Stimulated activated naive B cell treated with anti-CD40 and anti-IgM and Interleukin-4, amounts not matched to agents 10 μg/mL and 1 μg/mL and 100 μg/mL, for 72 hours (primary cell): ENCODE measurements at places on chromosomes 2 and 18.

GRCh38 chr18:74714791-74715190, 117.1 kb downstream of the ZNF407 start:
- no peak for DNase-seq

GRCh38 chr2:53780056-53780455, 6.7 kb downstream of the ASB3 start:
- DNase-seq, result no peak

GRCh38 chr2:138652378-138652777, 127.8 kb downstream of the NXPH2 start:
- DNase-seq, result no peak

DNA sequence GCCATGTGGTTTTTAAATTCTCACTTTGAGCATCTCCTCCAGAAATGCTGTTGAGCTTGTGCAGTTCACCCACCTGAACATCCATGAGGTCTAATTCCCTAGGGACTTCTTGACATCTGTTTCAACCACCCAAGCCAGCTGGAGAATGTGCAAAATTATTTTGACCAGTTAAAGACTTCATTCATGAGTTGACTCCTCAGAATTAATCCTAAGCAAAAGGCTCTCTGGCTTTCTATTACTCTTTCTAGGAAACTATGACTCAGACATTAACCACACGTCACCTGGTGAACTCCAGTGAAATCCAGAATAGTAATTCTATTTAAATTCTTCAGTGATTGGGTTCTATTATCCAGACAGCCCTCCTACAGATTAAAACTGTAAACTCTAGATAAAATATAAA, 247.5 kb downstream of the NBAS start:
- peak; percentile 36 for DNase-seq

DNA sequence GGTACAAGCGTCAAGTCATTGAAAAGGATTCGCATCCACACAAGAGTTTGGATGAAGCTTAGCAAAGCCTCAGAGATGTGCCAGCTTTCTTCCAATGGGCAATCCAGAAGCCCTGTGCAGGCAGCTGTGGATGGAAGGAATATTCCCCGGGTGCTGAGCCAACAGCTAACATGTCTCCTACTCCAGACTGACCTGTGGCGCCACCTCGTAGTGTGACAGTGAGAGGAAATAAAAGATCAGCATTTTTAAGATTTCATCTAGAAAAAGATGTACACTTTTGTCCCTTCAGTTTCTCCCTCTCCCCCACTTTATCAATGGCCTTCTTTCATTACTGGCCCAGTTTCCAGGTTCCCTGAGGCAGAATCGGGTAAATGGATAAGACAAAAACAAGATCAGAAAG, 48.9 kb upstream of the SPATS2L start:
- no peak for DNase-seq

- no peak for DNase-seq
These were observed 40.6 kb upstream of the LAMA1 start for GRCh38 chr18:7158216-7158615.

DNA sequence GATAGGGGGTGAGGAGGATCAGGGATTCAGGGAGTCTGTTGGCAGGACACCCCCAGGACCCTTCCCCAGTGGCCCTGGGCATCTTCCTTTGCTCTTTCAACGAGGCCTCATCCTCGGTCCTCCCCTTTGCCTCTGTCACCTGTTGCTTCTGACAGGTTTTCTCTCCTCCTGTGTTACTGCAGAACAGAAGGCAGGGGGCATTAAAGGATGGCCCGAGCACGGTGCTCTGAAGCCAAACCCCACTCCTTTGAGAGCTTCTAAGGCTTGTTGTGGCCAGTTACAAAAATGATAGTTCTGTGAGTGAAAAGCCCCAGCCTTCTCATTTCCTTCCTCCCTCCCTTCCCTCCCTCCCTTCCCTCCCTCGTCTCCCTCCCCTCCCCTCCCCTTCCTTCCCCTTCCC, 82.5 kb downstream of the THNSL2 start:
- DNase-seq, result no peak

DNA sequence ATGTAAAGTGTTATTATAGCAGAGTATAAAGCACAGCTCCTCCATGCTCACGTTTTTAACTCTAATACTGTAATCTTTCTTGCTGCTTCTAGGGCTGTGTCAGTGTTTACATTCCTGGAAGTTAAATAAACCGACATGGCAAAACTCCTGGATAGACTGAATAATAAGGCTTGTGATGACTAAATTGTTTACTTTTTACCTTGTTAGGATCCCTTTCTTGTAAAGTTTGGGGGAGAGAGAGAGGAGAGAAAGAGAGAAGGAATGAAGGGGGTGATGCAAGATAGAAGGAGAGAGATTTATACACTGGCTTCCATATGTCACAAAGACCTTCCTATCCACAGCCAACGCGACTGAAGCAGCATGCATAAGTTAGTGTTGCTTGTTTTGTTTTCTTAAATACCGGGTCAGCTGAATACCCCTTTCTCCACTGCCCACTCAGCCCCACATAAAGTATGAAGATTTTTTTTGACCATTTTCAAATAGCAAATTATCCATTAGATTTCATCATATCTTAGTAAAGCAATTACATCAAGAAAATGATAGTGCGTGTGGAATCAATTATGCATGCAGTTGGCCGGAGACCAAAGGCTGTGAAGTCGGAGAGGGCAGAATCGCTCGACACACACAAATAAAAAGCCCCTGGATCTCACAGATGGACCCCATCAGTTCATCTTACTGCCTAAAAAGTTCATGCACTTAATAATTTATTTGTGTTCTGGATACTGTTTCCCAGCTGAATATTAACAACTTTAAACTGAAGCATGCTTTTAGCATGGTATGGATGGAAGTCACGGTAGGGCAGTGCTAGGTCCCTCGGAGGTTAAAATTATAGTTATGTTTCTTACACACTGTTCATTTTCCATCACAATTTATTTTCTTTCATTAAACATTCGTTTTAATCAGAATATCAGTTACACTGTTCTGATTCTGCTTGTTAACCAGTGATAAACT, 20.1 kb downstream of the BCL11A start:
- DNase-seq, result no peak

- DNase-seq, result no peak
These were observed 18.1 kb upstream of the ROCK1 start for GRCh38 chr18:21129566-21130216.

GRCh38 chr18:6476190-6476589, 61.5 kb upstream of the L3MBTL4 start:
- DNase-seq, result no peak

GRCh38 chr2:100143286-100143685, 896 bp upstream of the AFF3 start:
- no peak for DNase-seq

DNA sequence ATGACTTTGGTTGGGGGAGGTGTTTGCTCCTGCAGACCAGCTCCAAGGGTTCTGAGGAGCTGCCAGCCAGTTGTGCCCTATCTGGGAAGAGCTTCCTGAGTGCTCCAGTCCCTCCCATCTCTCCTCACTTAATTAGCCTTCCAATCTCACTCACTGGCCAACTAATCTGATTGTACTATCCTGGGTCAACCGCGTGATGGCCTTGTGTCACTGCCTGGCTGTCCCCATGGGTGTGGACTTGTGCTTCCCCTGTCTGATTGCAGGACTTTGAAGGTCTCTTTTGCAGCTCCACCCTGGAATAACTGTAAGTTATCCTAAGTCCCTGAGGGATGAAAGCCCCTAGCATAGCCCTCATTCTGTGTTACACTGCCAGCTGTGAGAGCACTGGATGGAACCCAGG, 65.0 kb downstream of the SLC4A5 start:
- DNase-seq, result no peak

- DNase-seq, result no peak
These were observed 78.4 kb downstream of the NEB start for GRCh38 chr2:151655663-151656398.

DNA sequence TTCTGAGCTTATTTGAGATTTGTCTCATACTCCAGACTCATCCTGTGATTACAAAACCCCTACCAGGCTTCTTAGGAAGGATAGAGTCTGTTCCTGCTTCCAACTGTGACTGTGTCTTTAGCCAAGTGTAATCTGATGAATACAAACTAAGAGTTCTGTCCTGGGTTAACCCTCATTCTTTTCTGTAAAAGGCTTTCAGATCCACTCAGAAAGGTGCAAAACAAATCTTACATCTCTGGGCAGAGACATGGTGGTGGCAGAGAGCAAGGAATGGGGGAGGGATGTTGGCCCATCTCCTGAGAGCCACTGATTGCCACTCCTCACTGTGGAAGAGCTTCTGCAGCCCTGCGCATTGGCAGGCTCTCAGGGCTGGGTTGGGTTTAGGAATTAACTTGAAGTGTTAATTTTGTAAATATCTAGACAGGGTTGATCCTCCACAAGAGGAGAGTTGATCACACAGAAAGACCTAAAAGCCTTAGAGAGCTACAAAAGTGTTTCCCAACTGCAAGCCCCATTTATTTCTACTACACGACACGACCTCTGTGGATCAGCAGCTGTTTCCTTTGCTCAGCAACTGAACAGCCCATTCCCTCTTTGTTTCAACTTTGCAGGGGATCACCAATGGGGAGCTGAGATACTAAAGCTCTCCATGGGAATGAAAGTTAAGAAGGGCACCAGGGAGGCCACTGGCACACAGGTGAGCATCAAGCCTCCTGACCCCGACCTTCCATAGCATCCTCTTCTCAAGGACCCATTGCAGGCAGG, 23.7 kb upstream of the SPTBN1 start:
- DNase-seq, result no peak

- no peak for DNase-seq
These were observed 264.3 kb downstream of the TXNL1 start for GRCh38 chr18:56374007-56374655.

GRCh38 chr2:46065152-46065551, 232.1 kb upstream of the EPAS1 start:
- no peak for DNase-seq

- no peak for DNase-seq
These were observed 49.8 kb downstream of the ADD2 start for GRCh38 chr2:70718241-70718640.

- peak; percentile 66 for DNase-seq
These were observed 49.2 kb downstream of the SIGLEC15 start for GRCh38 chr18:45874491-45875184.

- no peak for DNase-seq
These were observed 78.3 kb downstream of the HDAC4 start for GRCh38 chr2:239322416-239323086.

- DNase-seq, result no peak
These were observed 162.1 kb downstream of the LDLRAD4 start for GRCh38 chr18:13380691-13381070.

GRCh38 chr2:193895226-193895625, 1700.5 kb upstream of the TMEFF2 start:
- peak; percentile 2 for DNase-seq

DNA sequence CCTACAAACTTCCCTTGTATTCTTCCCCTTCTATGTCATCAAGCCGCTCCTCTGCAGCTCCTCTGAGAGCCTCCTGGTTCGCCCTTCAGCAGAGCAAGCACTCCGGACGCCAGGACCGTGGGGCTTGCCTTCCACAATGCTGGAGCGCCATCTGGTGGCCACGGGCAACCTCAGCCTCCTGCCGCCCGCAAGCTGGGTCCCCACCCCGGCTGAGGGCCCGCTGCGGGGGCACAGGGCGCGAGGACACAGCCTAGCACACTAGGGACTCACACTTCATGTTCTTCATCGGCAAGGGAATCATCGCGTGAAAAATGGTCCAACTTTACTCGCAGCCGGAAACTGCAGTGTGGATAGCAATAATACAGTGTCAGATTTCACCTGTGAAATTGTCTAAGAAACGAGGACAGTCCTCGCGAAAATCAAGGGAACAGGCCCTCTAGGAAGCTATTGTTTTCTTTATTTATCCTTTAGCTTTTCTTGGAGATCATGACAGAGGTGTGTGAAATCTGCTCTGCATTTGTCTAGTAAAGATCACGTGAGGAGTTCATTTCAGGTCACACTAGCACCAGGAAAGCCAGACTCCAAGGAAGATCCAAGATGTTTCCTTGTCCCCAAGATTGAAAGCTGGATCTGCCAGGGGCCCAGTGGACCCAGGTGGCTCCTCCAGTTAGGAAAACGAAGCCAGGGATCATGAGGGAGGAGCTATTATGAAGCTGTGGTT, 5.8 kb downstream of the PRLH start:
- peak; percentile 78 for DNase-seq

DNA sequence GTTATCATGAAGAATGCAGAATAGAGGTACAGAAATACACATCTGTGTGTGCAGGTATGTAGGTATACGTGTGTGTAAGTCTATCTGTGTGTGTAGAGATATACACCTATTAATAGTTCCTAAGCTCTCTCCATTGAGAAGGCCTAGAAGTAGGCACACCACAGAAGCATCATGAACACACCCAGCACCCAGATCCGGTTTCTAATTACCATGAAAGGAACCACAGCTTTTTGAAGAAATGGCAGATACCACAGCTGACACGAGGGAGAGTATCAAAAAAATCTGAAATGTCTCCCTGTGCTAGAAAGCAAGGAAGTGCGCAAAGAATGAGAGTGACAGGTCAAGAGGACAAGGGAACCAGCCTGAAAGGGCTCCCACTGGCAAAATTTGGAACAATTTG, 27.7 kb upstream of the AP1S3 start:
- no peak for DNase-seq

- DNase-seq, result no peak
These were observed 1604.2 kb downstream of the LRP1B start for GRCh38 chr2:140526575-140526974.

DNA sequence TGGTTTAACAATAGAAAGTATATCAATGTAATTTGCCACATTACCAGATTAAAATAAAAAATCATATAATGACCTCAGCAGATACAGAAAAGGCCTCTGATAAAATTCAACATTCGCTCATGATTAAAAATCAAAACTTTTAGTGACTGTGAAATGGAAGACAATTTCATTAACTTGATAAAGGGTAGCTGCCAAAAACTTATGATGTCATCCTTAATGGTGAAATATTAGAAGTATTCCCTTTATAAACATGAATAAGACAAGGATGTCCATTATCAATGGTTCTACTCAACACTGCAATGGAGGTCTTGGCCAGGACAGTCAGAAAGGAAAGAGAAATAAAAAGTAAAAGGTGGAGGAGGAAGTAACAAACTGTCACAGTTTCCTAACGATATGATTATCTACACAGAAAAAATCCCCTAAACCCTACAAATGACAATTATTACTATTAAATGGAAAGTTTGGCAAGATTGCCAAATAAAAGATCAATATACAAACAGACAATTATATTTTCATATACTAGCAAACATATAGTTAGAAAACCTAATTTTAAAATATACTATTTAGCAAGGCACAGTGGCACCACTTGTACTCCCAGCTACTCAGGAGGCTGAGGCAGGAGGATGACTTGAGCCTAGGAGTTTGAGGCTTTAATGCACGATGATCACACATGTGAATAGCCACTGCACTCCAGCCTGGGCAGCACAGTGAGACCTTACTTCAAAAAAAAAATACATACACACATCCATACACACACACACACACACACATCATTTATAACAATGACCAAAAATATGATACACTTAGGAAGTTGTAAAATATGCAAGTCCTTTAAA, 12.8 kb downstream of the METTL8 start:
- no peak for DNase-seq
